ENCODE measurements at places on chromosomes 1 and 21.

GRCh38 chr1:92691925-92692324 is 93.0 kb downstream of the EVI5 start:
- DNase-seq: no peak

DNA sequence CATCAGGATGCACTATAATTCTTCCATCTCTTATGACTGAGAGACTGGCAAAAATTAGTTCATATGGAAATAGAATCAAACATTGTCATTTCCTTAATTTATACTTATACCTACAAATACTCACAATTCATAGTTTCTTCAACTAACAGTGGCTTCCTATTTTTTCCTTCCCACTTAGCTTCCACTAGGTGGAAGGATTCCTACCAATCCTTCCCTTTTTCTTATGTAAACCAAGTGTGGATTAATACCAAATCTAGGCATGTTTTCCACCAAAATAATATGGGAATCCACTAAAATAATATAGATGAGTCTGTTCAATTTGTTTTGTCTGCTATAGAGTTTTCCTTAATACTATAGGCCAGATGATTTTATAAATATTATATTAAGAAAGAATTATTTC is 1537.1 kb downstream of the PLA2G4A start:
- no peak for DNase-seq

DNA sequence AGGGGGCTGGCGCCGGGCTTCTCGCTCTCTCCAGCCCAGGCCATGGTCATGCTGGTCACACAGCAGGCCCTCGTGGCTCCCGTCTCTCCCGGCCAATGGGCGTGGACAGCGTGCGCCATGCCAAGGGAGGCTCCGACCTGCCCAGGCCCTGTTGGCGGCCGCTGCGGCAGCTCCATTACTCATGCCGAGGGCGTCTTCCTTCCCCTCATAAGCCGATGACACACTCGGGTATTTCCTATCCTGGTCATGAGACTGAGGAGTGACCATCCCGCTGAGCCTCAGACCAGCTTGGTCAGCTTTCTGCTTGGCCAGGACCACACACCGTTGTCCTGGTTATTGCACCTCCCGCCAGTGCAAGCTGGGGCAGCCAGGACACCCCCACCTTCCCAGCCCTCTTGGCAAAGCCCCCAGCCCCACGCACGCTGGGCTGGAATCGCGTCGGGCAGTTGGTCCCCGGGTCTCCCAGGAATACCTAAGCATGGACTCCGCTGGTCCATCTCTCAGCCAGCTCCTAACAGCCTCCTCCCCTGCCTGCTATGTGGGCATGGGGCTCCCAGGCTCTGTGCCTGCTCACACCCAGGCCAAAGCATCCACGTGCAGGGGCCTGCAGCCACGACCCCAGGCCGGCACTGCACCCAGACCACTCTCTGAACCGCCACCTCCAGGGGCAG is 49.8 kb downstream of the ARHGEF16 start:
- DNase-seq: no peak

DNA sequence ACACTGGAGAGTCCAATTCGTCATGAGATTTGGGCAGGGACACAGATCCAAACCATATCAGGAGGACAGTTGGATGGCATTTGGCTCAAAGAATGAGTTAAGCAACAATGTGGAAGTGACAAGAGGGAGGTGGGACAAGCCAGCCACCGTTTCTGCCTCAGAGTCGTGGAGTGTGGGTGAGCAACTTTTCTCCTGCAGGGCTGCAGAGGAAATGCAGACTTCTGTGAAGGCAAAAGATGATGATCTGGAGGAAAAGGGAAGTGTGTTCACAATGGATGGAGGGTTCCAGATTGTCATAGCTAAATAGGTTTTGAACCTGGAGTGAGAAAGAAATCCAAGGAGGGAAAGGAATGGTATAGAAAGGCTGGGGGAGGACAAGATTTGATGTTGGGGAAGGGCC is 16.4 kb upstream of the KANK4 start:
- DNase-seq: no peak

GRCh38 chr1:151494741-151495281 is 16.4 kb upstream of the CGN start:
- no peak for DNase-seq

DNA sequence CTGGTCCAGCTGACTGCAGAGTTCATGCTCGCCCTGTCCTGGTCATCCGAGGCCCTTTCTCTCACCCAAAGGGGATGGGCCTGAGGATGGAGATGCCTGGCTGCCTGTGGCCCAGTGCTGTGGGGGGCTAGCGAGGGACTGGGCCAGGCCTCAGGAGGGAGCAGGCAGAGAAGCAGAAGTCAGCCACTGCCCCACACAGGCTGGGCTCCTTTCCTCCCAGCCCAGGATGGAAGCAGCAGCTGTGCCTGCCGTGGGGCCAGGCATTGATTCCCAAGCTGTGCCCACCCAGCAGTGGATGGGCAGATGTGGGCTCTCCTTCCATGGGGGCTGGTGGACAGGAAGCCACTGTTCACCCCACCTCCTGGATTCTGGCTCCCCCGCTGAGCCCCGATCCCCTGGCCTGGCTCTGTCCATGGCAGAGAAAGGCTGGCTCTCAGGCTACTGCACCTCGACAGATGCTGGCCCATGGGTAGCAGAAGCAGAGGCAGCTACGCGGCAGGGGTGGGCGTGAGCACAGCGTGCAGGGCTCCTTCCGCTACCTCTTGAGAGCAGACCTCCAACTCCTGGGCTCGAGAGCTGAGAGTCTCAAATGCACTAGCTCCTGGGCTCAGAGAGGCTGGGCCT is 24.6 kb downstream of the RUNX3 start:
- DNase-seq: no peak

GRCh38 chr1:9115351-9116205 is 13.3 kb downstream of the GPR157 start:
- peak; percentile 56 for DNase-seq

GRCh38 chr1:25699500-25700143 is 83.0 kb downstream of the MAN1C1 start:
- DNase-seq: no peak

DNA sequence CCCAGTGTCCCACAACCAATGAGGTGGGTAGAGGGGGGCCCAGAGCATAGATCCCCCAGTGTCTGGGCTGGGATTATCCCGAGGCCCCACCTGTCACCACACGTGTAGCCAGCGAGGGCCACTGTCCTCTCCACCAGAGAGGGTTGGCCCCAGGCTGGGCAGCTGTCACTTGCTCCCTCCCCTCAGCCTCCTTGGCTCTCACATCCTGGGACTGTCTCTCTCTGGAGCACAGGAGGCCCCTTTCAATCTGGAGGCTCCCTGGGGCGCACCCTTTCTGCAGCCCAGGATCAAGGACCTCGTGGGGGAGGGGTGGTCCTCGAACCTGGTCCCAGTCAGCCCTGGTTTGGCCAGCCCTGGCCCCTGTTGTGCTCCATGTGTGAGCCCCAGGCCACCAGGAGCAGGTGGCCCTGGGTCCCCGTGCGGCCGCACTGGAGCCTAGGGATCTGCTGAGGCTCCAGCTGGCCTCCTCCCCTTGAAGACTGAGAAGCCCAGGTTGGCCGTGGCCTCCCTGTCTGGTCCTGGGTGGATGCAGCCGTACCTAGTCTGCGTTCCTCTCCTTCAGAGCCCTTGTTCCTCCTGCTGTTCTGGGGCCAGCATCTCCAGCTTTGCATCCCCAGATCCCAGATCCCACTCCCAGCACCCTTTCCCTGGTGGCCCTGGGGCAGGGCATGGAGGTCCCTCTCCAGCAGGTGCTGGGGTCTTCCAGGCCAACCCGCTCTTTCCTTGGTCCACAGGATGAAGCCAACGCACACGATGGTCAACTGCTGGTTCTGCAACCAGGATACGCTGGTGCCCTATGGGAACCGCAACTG is 6.7 kb downstream of the TMEM201 start:
- DNase-seq: no peak

- no peak for DNase-seq
Observed at GRCh38 chr1:76371941-76372340, 297.4 kb downstream of the ST6GALNAC3 start.

- no peak for DNase-seq
Observed at GRCh38 chr1:187605736-187606135, 777.0 kb downstream of the PLA2G4A start.

- DNase-seq: no peak
Observed at GRCh38 chr1:178258536-178258935, 164.6 kb downstream of the RASAL2 start.

DNA sequence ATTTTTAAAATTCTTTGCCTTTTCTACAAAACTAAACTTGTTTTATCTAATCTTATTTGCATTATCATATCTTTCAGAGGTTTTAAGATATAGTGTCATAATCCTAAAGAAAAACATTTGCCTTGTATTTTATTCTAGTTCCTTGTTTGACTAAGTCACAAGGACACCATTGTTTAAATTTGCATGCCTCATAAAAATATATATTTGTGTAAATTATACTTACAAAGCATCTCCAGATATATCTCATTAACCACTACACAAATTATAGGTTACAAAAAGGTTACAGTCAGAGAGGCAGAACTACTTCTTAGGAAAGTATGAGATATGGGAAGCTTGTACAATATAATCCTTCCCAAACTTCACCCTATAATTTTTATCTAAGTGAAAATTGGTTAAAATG is 4.2 kb upstream of the RGS13 start:
- DNase-seq: peak; percentile 71

DNA sequence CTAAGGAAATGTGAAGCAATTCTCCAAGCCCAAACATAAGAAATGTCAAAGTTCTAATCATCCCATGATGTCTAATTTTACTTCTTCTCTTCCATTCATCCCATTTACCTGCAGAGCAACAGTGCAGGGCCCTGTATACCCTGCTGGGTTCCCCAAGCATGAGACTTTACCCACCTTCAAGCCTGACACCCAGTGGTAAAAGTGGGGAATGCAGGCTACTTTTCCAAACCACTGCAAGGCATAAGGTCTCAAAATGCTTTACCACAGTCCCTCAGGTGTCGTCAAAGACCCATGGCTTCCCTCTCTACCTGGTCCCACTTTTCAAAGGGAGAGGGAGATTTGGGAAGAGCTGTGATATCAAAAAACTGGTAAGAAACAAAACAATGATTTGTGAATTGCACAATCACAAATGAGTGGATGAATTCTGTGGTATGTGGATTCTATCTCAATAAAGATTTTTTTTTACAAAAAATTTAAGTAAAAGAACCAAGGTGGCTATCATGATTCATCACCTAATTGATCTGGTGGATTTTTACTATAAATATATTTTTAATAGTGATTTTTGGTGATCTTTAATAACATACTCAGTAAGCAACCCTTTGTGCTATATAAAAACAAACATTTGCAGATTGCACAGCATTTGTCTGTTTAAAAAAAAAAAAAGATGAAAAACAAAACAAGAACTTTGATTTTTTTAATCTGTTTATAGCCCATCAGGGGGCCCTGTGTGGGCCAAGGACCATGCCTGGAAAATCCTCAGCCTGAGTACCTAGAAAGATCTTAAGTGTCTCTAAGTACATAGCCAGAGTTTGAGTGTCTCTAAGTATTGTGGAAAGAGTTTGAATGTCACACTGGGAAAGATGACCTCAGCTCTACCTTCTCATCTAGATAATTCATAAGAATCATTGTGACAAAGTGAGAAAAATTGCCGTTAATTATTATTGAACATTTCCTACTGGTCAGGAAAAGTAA is 73.1 kb upstream of the GJB5 start:
- DNase-seq: no peak

DNA sequence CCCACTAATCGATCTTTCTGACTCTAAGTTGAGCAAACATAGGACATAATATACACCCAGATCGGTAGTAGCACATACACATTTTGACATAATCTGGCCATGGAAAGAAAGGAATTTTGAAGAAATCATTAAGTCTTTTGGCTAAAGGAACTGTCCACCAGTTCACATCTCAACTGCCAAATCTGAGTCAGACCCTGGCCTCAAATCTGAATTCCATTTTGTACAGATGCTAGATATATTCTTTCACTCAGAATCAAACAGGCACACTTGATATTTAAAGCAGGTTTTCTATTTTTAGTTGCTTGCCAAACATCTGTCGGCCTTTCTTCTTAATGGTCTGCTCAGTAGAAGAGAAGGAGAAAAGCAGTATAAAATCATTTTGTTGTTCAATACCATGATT is 281.8 kb downstream of the BARHL2 start:
- no peak for DNase-seq

- peak; percentile 100 for DNase-seq
Observed at GRCh38 chr21:30216041-30216723, at the start of gene CLDN8. TSS of gene CLDN8 (minus strand) at chr21:30216097. CDS start at chr21:30215925, 172 bp downstream.

DNA sequence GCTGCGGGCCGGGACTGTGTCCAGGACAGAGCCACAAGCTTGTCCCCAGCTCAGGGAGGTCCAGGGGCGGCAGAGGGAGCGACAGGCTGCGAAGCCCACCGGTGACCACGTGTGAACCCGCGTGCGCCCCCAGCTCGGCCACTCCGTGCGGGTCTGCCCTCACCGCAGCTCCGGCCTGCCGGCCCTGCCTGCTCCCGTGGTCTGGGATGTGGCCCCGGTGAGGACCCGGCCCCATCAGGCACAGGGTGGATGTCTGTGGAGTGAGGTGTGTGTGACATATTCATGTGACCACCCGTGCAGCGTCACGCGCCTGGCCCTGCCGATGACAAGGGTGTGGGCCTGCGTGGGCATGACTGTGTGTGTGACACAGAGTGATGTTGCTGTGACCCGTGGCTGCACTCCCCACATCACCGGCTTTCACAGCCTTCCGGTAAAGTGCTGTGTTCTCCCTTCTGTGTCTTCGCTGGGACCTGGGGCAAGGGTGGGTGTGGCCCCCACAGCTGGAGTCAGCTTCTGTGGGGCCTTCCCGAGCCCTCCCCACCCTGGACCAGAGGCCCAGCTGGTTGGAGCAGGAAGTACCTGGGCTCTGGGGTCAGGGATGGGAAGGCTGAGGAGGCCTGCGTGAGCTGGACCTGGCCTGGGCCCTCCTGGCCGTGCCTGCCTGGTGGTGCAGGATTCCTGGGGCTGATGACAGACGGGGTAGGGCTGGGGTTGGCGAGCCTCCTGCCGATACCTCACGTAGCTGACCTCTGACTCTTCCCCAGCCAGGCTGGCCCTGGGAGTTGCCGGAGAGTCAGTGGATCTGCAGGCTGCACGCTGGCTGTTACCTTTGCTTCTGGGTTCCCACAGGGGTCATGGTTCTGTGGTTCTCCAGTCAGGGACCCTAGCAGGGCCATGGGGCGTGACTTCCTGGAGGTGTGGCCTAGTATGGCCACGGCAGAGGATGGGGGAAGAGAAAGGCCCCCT is 4.1 kb downstream of the RNF223 start:
- no peak for DNase-seq

- DNase-seq: peak; percentile 82
Observed at GRCh38 chr1:66271216-66271903, 262.6 kb upstream of the SGIP1 start.

DNA sequence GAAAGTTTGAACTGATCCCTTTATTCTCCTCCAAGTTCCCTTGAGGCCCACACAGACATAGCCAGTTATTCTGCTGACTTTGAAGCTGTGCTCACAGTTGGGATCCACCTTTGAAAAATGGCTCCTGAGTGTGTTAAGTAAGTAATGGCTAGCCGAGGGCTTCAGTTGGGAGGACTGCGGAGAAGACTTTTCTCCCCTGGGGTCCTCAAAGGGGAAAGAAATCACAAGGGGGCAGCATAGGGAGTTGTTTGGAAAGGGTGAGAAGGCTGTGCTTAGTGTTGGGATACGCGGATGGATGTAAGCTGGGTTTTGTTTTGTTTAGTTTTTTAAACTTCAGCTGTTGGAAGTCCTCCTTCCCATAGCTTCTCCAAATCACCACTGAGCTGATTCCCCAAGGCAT is 8.3 kb downstream of the PGM1 start:
- DNase-seq: no peak

GRCh38 chr1:24886241-24886640 is 43.8 kb downstream of the RUNX3 start:
- DNase-seq: no peak
